Astrocyte (in vitro differentiated cells and primary cell): ENCODE measurements at places on chromosomes 4 and X. TPM values are rescaled to one million over a fixed set of nuclear protein-coding genes. Genes with fewer than 3 reads are reported as not detected.
A peak's percentile ranks its signal among the peaks of the same experiment; 100 is the strongest.

DNA sequence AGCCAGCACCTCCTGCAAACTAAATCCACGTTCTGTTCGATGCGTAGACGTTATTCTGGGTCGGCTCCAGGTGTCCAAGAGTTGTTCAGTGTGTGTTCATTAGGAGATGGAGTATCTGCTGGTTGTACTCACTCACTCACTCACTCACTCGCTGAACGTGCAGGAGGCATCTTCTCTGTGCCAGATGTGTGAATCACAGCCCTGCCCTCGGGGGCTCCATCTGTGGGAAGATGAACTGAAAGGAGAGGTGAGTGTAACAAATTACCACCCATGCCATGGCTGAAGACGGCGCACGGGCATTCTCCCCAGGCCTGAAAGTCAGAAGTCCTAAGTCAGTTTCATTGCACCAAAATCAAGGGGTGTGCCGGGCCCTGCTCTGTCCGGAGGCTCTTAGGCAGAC lies 16.1 kb downstream of the NSG1 start:
- no peaks in the 10 kb centered on the region for H3K36me3 ChIP-seq
- H3K27me3 ChIP-seq, result no peaks in the 10 kb centered on the region
- no peak for DNase-seq
- H3K4me1 ChIP-seq, result no peaks in the 10 kb centered on the region
- no peak overlapping the region for H3K27ac ChIP-seq
- no peak overlapping the region for H3K4me3 ChIP-seq

Gene TMPRSS11B
- total RNA-seq, result 0.22 and 0.27 TPM in 2 replicates

GRCh38 chr4:120769227-120769626 lies 153.3 kb downstream of the PRDM5 start:
- no peaks in the 10 kb centered on the region for H3K27me3 ChIP-seq
- H3K4me1 ChIP-seq, result no peaks in the 10 kb centered on the region
- H3K27ac ChIP-seq, result peak overlapping the region; percentile 32

- H3K4me1 ChIP-seq, result no peaks in the 10 kb centered on the region
- no peaks in the 10 kb centered on the region for H3K27me3 ChIP-seq
- H3K4me3 ChIP-seq, result no peak overlapping the region
- no peak overlapping the region for H3K27ac ChIP-seq
- no peaks in the 10 kb centered on the region for H3K36me3 ChIP-seq
Observed at GRCh38 chrX:8914681-8915080, 113.5 kb upstream of the FAM9A start.
